Thoracic aorta (tissue), 2 donors: ENCODE measurements at places on chromosomes 4 and X. TPM values are rescaled to one million over a fixed set of nuclear protein-coding genes. Genes with fewer than 3 reads are reported as not detected.

GRCh38 chr4:33086331-33086925 lies 2366.3 kb downstream of the PCDH7 start:
- no peaks in the 10 kb centered on the region for H3K27me3 ChIP-seq
- no peak overlapping the region for H3K4me3 ChIP-seq
- no peak overlapping the region for H3K27ac ChIP-seq

DNA sequence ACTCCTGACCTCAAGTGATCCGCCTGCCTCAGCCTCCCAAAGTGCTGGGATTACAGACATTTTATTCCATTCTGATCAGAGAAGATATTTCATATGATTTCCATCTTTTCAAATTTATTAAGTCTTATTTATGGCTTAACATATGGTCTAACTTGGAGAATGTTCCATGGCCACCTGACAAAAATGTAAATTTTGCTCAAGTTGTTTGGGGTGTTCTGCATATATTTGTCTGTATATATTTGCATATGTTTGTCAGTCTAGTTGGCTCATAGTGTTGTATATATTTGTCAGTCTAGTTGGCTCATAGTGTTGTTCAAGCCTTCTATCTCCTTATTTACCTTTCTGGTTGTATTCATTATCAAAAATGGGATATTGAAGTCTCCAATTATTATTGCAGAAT lies 16.2 kb upstream of the ATRX start:
- no peaks in the 10 kb centered on the region for H3K4me1 ChIP-seq
- no peak for DNase-seq
- H3K36me3 ChIP-seq = no peaks in the 10 kb centered on the region
- H3K27ac ChIP-seq = no peak overlapping the region
- no peak overlapping the region for H3K4me3 ChIP-seq

Gene PDHA2
- total RNA-seq = not detected

- no peak for DNase-seq
- no peak overlapping the region for H3K4me3 ChIP-seq
- H3K27me3 ChIP-seq = no peaks in the 10 kb centered on the region
- no peak overlapping the region for H3K27ac ChIP-seq
- no peaks in the 10 kb centered on the region for H3K36me3 ChIP-seq
These were observed 14.8 kb downstream of the CXCL3 start for GRCh38 chr4:74023709-74024108.

Gene LEF1
- 3.2 TPM for total RNA-seq

DNA sequence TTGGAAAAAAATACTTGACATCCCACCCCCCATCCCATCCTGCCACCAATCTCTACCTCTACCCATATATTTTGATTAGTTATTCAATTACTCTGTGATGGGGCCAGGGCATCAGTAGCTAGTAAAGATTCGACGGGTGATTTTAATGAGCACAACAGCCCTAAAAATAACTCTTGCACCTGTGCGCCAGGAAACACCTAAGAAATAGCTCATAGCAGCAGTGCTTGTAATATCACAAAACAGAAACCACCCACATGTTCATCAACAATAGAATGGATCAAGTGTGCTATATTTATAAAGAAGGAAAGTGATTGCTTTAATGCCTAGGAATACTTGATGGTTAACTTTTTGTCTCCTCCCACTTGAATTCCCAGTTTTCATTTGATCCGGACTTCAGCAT lies 225.6 kb upstream of the LCORL start:
- H3K27me3 ChIP-seq = no peaks in the 10 kb centered on the region
- H3K4me3 ChIP-seq = no peak overlapping the region
- no peaks in the 10 kb centered on the region for H3K36me3 ChIP-seq
- no peak overlapping the region for H3K27ac ChIP-seq
- no peaks in the 10 kb centered on the region for H3K4me1 ChIP-seq

DNA sequence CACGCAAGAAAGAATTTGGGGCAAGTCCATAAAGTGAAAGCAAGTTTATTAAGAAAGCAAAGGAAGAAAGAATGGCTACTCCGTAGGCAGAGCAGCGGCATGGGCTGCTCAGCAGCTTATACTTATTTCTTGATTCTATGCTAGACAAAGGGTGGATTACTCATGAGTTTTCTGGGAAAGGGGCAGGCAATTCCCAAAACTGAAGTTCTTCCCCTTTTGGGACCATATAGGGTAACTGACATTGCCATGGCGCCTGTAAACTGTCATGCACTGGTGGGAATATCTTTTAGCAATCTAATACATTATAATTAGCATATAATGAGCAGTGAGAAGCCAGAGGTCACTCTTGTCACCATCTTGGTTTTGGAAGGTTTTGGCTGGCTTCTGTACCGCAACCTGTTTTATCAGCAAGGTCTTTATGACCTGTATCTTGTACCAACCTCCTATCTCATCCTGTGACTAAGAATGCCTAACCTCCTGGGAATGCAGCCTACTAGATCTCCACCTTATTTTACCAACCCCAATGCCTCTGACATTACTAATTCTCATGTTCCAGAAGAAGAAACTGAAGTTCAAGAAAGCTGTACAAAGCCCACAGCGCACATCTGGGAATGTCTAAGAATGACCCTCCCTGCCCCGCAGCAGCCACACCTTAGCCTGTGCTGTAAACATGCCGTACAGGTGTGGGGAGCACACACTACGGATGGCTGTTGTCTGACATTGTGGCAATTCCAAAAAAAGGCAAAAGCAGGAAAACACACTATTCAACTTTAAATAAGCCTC lies 18.6 kb downstream of the RXFP1 start:
- H3K27ac ChIP-seq = no peak overlapping the region
- H3K4me3 ChIP-seq = no peak overlapping the region
- DNase-seq = no peak
- H3K36me3 ChIP-seq = no peaks in the 10 kb centered on the region

DNA sequence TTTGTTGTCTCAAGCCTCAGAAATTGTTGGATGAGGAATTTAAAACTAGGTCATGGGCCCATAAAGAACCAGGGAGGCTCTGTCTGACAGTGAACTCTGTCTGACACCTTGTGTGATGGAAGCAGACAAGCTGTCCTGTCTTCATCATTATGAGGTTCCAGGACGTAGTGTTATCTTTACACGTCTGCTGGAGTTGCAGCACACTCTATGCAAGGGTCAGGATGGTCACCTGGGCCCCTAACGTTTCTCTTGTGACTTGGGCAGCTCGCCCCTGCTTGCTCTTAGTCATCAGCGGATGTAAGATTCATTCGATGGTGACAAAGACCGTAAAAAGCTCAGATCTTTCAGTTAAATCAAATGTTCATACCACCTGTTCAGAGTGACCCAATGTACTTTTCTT lies 92.0 kb upstream of the ADGRG2 start:
- no peak overlapping the region for H3K4me3 ChIP-seq
- no peak for DNase-seq
- no peaks in the 10 kb centered on the region for H3K4me1 ChIP-seq
- no peak overlapping the region for H3K27ac ChIP-seq
- H3K27me3 ChIP-seq = no peaks in the 10 kb centered on the region

DNA sequence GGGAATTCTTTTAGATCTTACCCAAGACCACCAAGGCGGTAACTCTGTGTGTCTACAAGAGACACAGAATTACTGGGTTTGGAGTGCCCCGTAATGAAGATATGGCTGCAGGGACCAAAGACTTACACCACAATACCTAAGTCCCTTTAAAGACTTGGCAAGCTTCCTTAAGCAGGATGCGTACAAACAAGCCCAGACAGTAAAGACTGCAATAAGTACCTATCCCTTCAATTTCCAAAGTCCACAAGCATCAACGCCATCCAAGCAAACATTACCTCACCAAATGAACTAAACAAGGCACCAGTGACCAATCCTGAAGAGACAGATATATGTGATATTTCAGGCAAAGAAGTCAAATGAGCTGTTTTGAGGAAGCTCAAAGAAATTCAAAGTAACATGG lies 42.3 kb upstream of the RNF128 start:
- DNase-seq = no peak
- no peaks in the 10 kb centered on the region for H3K27me3 ChIP-seq
- H3K27ac ChIP-seq = no peak overlapping the region
- H3K4me1 ChIP-seq = no peaks in the 10 kb centered on the region

DNA sequence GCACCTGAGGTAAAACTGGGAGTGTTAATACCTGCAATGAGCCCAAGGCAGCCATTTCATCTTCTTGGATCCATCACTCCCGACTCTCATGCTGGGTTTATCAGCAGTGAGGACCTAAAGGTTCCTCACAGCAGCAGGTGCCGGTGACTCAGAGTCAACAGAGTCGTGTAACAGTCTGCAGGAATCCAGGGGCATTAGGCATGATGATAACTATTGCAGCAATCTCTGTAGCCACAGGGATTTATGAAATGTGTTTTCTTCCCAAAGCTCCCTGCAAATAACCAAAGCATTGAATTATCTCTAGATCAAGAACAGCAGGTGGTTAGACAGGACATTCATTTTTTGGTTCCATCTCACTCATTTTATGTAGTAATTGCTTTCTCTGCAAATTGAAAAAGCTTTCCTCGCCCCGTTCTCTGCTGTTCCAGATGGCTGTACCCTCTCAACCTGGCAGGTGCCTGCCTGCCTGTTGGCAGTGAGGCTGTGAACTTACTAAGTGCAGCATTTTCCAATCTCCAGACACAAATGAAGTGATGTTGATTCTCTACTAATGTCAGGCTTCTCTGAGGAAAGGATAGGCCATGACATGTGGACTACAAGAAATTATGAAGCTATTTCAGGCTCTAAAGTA lies 48.1 kb upstream of the TSPAN7 start:
- no peaks in the 10 kb centered on the region for H3K36me3 ChIP-seq
- no peak overlapping the region for H3K27ac ChIP-seq
- no peak overlapping the region for H3K4me3 ChIP-seq
- no peak for DNase-seq
- no peaks in the 10 kb centered on the region for H3K27me3 ChIP-seq
- H3K4me1 ChIP-seq = no peaks in the 10 kb centered on the region

Gene ADGRG2
- 1.9 TPM for total RNA-seq

Gene SLC2A9
- total RNA-seq = 17.5 TPM

- no peaks in the 10 kb centered on the region for H3K4me1 ChIP-seq
- H3K27me3 ChIP-seq = no peaks in the 10 kb centered on the region
- DNase-seq = no peak
- no peak overlapping the region for H3K4me3 ChIP-seq
- no peak overlapping the region for H3K27ac ChIP-seq
- H3K36me3 ChIP-seq = no peaks in the 10 kb centered on the region
These were observed 479.6 kb downstream of the CCSER1 start for GRCh38 chr4:90606781-90607180.
